H9 (cell line): ENCODE measurements at places on chromosomes 13 and 19. TPM values are rescaled to one million over a fixed set of nuclear protein-coding genes. Genes with fewer than 3 reads are reported as not detected.

- no peaks in the 10 kb centered on the region; the same call in 1 of the 2 replicates for H3K4me1 ChIP-seq
- H3K27me3 ChIP-seq, result no peaks in the 10 kb centered on the region
- no peaks in the 10 kb centered on the region for H3K36me3 ChIP-seq
- no peak overlapping the region for H3K4me3 ChIP-seq
Observed at GRCh38 chr13:80101040-80101439, 239.9 kb downstream of the SPRY2 start.

GRCh38 chr19:37955986-37956385, 49.0 kb downstream of the SIPA1L3 start:
- DNase-seq, result no peak
- no peak overlapping the region for H3K4me3 ChIP-seq
- no peak overlapping the region for H3K27ac ChIP-seq
- H3K27me3 ChIP-seq, result no peaks in the 10 kb centered on the region

- peaks cover 24% of the 10 kb centered on the region; the same call in 2 of the 3 replicates for H3K36me3 ChIP-seq
- H3K4me1 ChIP-seq, result no peaks in the 10 kb centered on the region
- no peak overlapping the region for H3K27ac ChIP-seq
- DNase-seq, result no peak
Observed at GRCh38 chr19:49832556-49832955, 14.5 kb downstream of the MED25 start.

GRCh38 chr13:36628377-36629056, 45.3 kb upstream of the SERTM1 start:
- no peak overlapping the region for H3K4me3 ChIP-seq
- H3K36me3 ChIP-seq, result peaks cover 3% of the 10 kb centered on the region; the same call in 2 of the 3 replicates
- H3K4me1 ChIP-seq, result peaks cover 3% of the 10 kb centered on the region; the same call in 1 of the 2 replicates
- H3K27me3 ChIP-seq, result no peaks in the 10 kb centered on the region
- no peak for DNase-seq

- no peak overlapping the region for H3K4me3 ChIP-seq
- no peaks in the 10 kb centered on the region; the same call in 1 of the 2 replicates for H3K4me1 ChIP-seq
- no peak overlapping the region for H3K27ac ChIP-seq
- H3K27me3 ChIP-seq, result no peaks in the 10 kb centered on the region
- no peaks in the 10 kb centered on the region for H3K36me3 ChIP-seq
- no peak for DNase-seq
Observed at GRCh38 chr13:59885076-59885475, 278.7 kb downstream of the DIAPH3 start.

DNA sequence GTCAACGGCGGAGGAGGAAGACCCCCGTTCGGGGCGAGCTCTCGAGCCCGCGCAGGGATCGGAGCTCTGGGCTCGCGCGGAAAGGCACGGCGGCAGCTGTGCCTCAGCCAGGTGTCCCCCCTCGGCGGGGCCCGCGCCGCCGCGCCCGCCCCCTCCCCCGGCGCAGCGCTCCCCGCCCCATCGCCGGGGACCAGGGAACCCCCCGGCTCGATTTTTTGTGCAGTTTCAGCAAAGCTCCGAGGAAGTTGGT, 110.0 kb downstream of the KCNRG start:
- peak overlapping the region; percentile 81 for H3K4me3 ChIP-seq
- no peak overlapping the region for H3K27ac ChIP-seq
- peaks cover 67% of the 10 kb centered on the region for H3K27me3 ChIP-seq
- no peak for DNase-seq
- no peaks in the 10 kb centered on the region for H3K36me3 ChIP-seq

- DNase-seq, result no peak
- H3K27ac ChIP-seq, result no peak overlapping the region
- no peak overlapping the region for H3K4me3 ChIP-seq
Observed at GRCh38 chr13:44414716-44415115, 41.1 kb downstream of the SERP2 start.

GRCh38 chr19:10408511-10409283, 5.4 kb upstream of the CDC37 start:
- H3K27ac ChIP-seq, result no peak overlapping the region
- no peak overlapping the region; the same call in 2 of the 3 replicates for H3K4me3 ChIP-seq

- peaks cover 3% of the 10 kb centered on the region; the same call in 1 of the 3 replicates for H3K36me3 ChIP-seq
- no peaks in the 10 kb centered on the region for H3K4me1 ChIP-seq
- H3K27me3 ChIP-seq, result no peaks in the 10 kb centered on the region
- DNase-seq, result no peak
- no peak overlapping the region for H3K4me3 ChIP-seq
Observed at GRCh38 chr13:41621716-41622431, 164.5 kb downstream of the RGCC start.

DNA sequence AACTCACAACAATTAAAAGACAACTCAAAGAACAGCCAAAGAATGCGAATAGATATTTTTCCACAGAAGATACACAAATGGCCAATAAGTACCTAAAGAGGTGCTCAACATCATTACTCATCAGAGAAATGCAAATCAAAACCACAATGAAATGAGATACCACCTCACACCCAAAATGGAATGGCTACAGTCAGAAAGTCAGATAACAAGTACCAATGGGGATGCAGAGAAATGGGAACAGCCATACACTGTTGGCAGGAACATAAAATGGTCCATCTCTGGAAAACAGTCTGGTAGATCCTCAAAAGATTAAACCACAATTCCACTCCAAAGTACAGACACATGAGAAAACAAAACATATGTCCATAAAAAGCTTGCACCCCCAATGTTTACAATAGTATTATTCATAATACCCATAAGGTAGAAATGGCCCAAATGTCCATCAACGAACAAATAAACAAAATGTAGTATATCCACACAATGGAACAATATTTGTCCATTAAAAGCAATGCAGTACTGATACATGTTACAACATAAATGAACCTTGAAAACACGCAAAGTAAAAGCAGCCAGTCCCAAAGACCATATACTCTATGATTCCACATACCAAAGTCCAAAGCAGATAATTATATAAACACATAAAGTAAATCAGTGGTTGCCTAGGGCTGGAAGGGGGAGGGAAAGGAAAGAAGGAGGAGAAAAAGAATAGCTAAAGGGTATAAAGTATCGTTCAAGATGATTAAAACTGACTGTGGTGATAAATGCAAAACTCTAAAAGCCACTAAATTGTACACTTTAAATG, 19.6 kb downstream of the USP12 start:
- no peaks in the 10 kb centered on the region; the same call in 1 of the 2 replicates for H3K4me1 ChIP-seq
- H3K27me3 ChIP-seq, result no peaks in the 10 kb centered on the region
- no peak for DNase-seq
- no peak overlapping the region for H3K27ac ChIP-seq

DNA sequence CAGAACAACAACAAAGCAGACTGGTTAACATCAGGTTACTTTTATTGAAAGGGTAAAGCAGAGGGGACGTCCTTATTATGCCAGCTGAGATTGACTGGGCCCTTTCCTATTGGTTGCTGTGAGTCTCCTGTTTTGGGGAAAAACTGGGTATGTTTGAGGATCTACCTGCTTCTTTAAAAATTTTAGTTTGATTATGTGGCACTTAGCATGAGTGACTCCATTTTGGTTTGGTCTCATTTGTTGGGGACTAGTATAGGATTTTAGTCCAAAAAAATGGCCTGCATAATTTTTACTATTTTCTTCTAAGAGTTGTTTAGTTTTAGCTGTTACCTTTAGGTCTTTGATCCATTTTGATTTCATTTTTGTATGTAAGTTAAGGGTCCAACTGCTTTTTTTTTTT, 14.4 kb downstream of the ZNF627 start:
- H3K27ac ChIP-seq, result no peak overlapping the region
- H3K27me3 ChIP-seq, result no peaks in the 10 kb centered on the region
- H3K36me3 ChIP-seq, result peaks cover 79% of the 10 kb centered on the region
- H3K4me3 ChIP-seq, result no peak overlapping the region

- H3K36me3 ChIP-seq, result no peaks in the 10 kb centered on the region
- H3K4me1 ChIP-seq, result no peaks in the 10 kb centered on the region
- no peak for DNase-seq
- H3K27me3 ChIP-seq, result no peaks in the 10 kb centered on the region
- no peak overlapping the region for H3K4me3 ChIP-seq
Observed at GRCh38 chr13:112142401-112142930, 75.5 kb downstream of the SOX1 start.

DNA sequence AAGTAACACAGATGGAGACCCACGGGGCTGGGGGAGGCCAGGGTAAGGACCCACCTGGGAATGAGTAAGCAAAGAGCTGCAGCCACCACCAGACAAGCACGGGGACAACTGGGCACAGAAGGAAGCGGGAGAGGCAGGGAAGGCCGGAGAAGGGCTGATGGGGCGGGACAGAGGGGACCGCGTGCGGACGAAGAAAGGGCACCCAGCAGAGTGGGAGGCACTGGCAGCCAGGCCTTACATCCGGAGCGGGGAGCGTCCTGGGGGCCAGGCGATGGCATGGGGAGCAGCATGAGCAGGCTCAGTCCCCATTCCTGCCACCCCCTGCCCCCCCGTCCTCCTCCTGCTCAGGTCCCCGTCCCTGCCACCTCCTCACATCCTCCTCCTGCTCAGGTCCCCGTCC, 3.0 kb downstream of the PROZ start:
- no peak overlapping the region for H3K27ac ChIP-seq
- H3K4me1 ChIP-seq, result no peaks in the 10 kb centered on the region; the same call in 1 of the 2 replicates
- H3K27me3 ChIP-seq, result no peaks in the 10 kb centered on the region
- no peaks in the 10 kb centered on the region for H3K36me3 ChIP-seq

- H3K36me3 ChIP-seq, result no peaks in the 10 kb centered on the region
- H3K27ac ChIP-seq, result no peak overlapping the region
- no peaks in the 10 kb centered on the region; the same call in 1 of the 2 replicates for H3K4me1 ChIP-seq
- DNase-seq, result peak; percentile 66
Observed at GRCh38 chr13:113022745-113023574, 53.9 kb downstream of the MCF2L start.

DNA sequence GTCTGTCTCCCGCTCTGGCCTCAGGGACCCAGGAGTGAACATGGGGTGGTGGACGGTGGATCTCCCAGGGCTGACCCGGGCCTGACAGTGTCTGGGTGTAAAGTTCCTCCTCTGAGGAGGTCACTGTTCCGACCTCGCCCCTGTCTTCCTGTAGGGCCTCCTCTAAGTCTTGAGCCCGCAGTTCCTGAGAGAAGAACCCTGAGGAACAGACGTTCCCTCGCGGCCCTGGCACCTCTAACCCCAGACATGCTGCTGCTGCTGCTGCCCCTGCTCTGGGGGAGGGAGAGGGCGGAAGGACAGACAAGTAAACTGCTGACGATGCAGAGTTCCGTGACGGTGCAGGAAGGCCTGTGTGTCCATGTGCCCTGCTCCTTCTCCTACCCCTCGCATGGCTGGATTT, at the start of gene SIGLEC9:
TSS of gene SIGLEC9 (plus strand) at position 178 of the 400 bp plus-strand sequence. CDS start at position 247, 69 bp downstream.
- H3K4me3 ChIP-seq, result no peak within 1 kb of the TSS
- no peaks in the 10 kb centered on the region for H3K4me1 ChIP-seq
- no peaks in the 10 kb centered on the region for H3K36me3 ChIP-seq
- no peak within 1 kb of the TSS for H3K27ac ChIP-seq
- no peaks in the 10 kb centered on the region for H3K27me3 ChIP-seq

DNA sequence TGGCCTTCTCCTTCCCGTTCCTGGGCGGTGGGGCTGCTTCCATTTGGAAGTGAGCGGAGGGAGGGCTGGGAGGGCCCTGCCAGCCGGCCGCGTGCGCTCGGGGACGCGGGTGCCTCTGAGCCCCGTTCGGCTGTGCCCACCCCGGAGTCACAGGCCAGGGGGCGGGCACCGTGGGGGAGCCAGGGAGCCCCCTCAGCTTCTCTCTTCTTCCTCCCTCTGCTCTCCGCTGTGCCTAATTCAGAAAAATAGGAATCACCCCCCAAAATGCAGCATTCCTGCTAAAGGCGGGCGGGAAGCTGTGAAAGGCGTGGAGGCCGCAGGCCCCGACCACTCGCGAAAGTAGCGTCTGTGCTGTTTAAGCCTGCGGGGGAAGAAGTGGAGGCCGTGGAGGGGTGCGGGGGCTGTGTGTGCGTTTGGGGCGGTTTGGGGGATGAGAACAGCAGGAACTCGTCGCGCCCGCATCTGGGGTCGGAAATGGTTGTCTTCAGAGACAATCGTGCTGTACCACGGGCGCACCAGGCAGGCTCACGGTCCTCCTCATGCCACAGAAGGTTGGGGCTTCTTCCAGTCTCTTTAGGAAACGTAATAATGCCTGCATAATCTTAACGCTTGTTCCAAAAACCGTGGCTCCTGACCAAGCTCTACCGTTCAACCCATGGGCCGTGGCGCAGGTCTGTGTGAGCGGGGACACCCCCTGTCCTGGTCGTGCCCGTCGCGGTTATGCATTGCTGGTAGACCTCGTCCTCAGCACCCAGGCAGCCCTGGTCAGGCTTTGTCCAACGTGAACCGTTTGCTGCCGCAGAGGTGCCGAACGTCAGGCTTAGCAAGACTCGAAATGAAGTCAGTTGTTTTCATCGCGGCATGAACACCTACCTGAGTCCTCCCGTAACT, 110.4 kb upstream of the SOX1 start:
- H3K36me3 ChIP-seq, result no peaks in the 10 kb centered on the region
- H3K4me1 ChIP-seq, result no peaks in the 10 kb centered on the region
- H3K27me3 ChIP-seq, result no peaks in the 10 kb centered on the region
- no peak overlapping the region for H3K27ac ChIP-seq
- H3K4me3 ChIP-seq, result no peak overlapping the region

GRCh38 chr13:36673838-36674326, at the start of gene SERTM1:
Gene SERTM1 (plus strand): TSS chr13:36674020. CDS start chr13:36695079, 21,059 bp downstream.
- H3K36me3 ChIP-seq, result no peaks in the 10 kb centered on the region
- H3K27ac ChIP-seq, result no peak within 1 kb of the TSS
- H3K4me1 ChIP-seq, result no peaks in the 10 kb centered on the region; the same call in 1 of the 2 replicates
- peaks cover 21% of the 10 kb centered on the region; the same call in 1 of the 2 replicates for H3K27me3 ChIP-seq
- peak; percentile 86 for DNase-seq

DNA sequence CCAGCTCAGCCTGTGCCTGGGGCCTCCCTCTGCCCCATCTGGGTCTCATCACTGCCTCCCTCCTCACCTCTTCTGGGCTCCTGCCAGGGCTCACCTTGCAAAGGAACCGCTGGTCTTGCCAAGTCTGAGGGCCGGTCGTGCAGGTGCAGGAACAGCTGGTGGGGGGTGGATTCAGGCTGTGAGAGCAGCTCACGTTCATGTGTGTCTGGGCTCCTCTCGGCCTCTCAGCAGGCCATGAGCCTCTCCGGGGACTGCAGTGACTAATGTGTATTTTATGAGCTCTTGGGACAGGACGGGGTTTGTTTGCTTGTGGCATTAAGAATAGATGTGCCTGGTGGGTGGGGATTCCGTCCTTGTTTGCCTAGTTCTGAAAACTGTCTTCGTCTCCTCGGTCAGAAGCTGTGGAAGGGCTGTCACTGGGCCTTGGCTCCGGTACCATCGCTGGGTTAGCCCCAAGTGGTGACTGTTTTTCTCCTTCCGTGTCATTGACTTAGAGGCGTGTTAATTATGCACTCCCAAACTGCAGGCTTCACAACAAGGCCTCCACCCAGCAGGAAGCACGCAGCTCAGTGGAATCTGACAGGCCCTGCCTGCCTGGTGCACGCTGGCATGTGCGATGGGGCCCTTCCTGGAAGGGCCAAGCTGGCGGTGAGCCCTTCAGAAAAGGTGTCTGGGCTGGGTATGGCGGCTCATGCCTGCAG, 77.6 kb downstream of the KDM4B start:
- H3K36me3 ChIP-seq, result peaks cover 29% of the 10 kb centered on the region
- H3K27me3 ChIP-seq, result no peaks in the 10 kb centered on the region
- H3K4me1 ChIP-seq, result no peaks in the 10 kb centered on the region

GRCh38 chr19:13888281-13888680, 11.3 kb downstream of the NANOS3 start:
- no peaks in the 10 kb centered on the region for H3K36me3 ChIP-seq
- H3K4me3 ChIP-seq, result no peak overlapping the region
- no peak overlapping the region for H3K27ac ChIP-seq

The ATCAY gene
- 12.2 and 13.9 TPM in 2 replicates for total RNA-seq

The SIGLEC5 gene
- total RNA-seq, result not detected in 2 replicates

The KL gene
- not detected in 2 replicates for total RNA-seq

The ABCA7 gene
- total RNA-seq, result 28.3 and 34.6 TPM in 2 replicates

The MYO16 gene
- total RNA-seq, result not detected in 2 replicates

The PODNL1 gene
- total RNA-seq, result 0.68 TPM in 2 replicates

The UHRF1 gene
- total RNA-seq, result 106 and 111 TPM in 2 replicates

The MUC16 gene
- 0.22 and 0.29 TPM in 2 replicates for total RNA-seq

The SRRM5 gene
- total RNA-seq, result 0.44 and 0.70 TPM in 2 replicates

The NKPD1 gene
- 0.17 and 0.46 TPM in 2 replicates for total RNA-seq

The VSTM2B gene
- 0.29 and 0.31 TPM in 2 replicates for total RNA-seq

The C19orf12 gene
- 17.2 and 17.5 TPM in 2 replicates for total RNA-seq
